RCC 7860 (cell line): ENCODE measurements at places on chromosomes 11 and 22.

DNA sequence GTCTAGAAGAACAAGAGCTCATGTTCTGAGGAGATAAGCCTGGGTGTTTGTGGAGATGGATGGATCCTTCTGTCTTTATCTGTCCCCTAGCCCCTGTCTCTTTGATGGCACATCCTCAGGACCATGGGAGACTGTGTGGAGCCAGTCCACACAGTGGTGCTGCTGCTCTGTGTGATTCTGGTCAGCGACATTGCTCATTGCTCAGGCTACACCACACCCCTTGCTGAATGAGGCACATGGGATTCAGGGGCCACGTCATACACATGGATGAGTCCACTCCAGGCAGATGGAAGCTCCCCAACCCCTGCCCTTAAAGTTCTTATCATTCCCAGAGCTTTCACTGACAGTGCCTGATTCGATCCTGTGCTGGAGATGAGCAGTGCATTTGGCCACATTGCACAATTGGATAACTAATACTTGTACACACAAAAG, 222.2 kb downstream of the NAV2 start:
- DNase-seq, result no peak

GRCh38 chr11:76807206-76807875, 24.2 kb downstream of the TSKU start:
- DNase-seq, result peak; percentile 11

- no peak for DNase-seq
These were observed 20.2 kb upstream of the CWF19L2 start for GRCh38 chr11:107477820-107478219.

DNA sequence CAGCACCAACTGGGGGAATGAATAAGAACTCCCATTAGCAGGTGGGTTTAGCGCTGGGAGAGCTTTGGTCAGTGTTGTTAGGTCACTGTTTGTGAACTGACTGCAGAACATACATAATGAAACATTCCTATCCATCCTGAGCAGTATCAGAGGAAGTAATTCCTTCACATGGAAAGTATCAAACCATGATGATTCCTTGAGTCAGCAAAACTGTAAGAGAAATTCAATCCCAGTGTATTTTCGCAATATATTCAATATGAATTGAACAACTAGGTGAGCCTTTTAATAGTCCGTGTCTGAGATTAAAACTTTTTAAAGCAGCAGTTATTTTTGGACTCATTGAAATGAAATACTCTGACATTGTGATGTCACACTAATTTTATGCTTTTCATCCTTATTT, 42.9 kb upstream of the TTC36 start:
- no peak for DNase-seq

- no peak for DNase-seq
These were observed 41.8 kb downstream of the ENTHD1 start for GRCh38 chr22:39851606-39852315.

- DNase-seq, result peak; percentile 35
These were observed 12.0 kb upstream of the FOLR1 start for GRCh38 chr11:72179804-72180396.

DNA sequence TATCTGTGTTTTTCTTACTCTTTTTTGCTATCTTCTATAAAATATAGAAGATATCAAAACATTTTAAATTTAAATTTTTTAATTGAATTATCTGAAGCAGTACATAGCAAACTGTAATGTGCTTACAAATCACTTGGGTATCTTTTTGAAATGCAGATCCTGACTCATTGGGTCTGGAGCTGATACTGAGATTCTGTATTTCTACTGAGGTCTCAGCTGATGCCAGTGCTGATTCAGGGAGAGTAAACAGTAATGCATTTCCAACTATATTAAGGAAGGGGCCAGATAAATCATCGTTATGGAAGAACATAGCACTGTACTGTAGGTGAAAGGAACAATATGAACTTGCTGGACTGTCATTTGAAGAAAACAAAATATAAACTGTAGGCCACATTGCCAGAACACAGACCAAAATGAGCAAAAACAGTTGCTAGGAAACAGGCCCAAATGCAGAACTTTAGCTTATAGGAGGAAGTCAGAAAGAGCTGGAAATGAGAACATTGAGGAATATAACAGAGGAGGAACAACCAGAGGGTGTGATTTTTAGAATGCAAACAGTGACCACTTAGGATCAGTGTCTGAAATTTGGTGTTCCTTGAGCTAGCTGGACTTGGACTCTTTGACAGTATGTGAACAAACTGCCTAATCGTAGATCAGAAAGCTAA, 3.3 kb downstream of the ARL14EP start:
- DNase-seq, result no peak

DNA sequence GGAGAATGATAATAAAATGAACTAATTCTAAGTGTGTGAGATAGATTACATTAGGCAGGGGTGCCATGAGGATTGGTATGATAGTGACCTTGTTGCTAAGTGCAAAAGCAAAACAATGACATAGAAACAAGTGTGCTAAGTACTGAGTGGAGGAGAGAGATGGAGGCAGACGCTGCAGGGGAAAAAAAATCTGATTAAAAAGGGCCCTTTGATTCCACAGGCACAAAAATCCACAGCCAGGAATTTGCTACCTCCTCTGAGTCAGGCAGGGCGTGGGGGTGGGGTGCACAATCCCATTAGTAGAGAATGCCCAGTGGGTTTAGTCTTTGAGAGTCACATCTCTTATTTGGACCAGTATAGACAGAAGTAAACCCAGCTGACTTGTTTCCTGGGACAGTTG, at the start of gene CNTF:
CNTF (plus strand) TSS at position 322 of the 400 bp plus-strand sequence. CDS start 88 bp downstream, outside the sequence.
- DNase-seq, result no peak
